CMK (cell line): ENCODE measurements at places on chromosomes 2 and 18.

- no peak for DNase-seq
These were observed 117.3 kb downstream of the LDLRAD4 start for GRCh38 chr18:13335903-13336302.

GRCh38 chr18:14776801-14777200 lies 28.8 kb downstream of the ANKRD30B start:
- DNase-seq, result no peak

- no peak for DNase-seq
These were observed 7.3 kb downstream of the CEBPZ start for GRCh38 chr2:37224063-37224462.

DNA sequence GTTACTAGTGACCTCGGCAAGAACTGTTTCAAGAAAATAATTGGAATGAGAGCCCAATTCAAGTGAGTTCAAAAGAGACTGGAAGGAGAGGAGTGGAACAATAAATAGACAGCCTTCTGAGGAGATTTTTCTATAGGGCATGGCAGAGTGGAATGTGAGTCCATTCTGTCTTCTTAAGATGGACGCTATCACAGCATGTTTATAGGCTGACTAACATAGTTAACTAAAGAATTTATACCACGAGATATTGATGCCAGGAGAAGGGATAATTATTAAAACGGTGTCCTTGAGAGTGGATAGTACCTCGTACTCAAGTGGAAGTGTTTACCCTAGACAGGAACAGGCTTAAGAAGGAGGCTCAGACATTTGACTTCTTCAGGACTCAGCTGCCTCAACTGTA lies 143.5 kb upstream of the RBBP8 start:
- no peak for DNase-seq

DNA sequence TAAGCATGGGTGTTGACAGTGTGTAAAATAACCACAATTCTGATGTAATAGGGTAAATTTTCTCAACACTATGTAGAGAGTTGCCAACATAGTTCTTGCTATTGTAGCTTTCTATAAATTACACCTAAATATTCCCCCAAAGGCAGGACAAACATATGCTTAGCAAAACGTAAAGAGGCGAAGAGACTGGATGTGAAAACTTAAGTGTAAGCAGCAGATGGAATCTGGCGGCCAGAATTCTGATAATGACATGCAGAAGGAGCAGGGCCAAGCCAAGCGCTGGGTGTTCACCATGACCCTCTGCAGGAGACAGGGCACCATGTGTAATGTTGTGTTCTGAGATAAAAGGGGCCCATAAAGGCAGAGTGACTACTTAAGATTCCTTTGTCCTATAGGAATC lies 105.2 kb upstream of the ZNF521 start:
- no peak for DNase-seq

DNA sequence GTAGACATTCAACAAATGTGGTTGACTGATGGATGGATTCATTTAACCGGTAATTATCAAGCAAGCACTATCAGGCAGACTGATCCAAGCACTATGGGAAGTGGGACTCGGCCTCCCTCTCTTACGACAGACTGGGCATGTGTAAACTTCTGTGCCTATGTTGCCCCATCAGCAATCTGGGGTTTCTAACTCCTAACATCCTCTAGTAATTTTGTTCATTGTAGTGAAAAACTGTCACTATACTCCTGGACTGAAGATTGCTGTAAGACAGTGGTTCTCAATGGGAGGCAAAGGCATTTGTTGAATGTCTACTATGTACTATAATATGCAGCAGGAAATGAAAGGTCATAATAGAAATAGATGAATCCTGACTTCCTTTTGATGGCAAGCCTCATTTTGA lies 51.2 kb upstream of the CREB1 start:
- DNase-seq, result no peak

- no peak for DNase-seq
These were observed 77.0 kb upstream of the PDE1A start for GRCh38 chr2:182503886-182504285.

- no peak for DNase-seq
These were observed 9.0 kb upstream of the WNT10A start for GRCh38 chr2:218871345-218872302.

DNA sequence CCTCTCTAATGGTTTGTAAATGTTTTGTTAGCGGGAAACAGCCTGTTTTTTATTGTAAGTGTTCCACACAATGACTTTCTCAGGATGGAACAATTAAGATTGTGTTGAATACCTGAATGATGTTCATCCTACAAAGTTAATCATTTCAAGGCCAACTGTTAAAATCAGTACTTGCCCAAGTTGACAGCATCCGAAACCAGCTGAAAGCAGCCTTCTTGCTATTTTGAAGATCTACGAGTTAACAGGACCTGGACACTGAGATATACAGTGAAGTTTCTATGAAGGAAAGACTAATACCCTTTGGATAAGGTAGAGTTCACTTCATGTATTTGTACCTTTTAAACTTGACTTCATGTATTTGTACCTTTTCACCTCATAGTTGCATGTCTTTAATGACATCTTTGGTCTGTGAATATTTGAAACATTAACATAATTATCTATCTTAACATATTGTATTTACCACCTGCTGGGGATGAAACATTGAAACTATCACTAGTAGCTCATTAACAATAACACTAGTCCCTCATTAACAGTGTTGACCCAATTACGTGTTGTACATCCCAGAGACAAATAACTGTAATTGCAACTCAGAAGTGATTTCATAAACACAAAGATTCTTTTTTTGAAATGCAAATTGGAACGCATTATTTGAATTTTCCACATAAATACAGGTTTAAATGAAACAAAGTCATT lies 556.0 kb upstream of the MEX3C start:
- no peak for DNase-seq

DNA sequence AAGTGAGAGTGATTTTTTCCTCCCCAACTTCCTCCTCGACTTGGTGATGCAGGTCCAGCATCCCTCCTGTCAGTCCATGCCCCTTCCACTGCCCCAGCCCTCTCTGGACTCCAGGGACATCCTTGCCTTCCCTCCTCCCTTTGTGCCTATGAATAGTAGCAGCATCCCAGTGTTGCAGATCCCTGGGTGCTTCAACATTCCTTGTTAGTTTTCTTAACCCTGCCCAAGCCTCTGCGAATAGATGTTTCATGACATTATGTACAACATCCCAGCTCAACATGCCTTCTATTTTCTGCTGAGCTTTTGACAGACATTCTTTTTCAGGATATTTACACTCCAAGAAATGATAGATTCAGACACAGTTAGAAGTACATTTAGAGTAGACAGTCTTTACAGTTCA lies 35.3 kb upstream of the CCDC150 start:
- DNase-seq, result no peak

DNA sequence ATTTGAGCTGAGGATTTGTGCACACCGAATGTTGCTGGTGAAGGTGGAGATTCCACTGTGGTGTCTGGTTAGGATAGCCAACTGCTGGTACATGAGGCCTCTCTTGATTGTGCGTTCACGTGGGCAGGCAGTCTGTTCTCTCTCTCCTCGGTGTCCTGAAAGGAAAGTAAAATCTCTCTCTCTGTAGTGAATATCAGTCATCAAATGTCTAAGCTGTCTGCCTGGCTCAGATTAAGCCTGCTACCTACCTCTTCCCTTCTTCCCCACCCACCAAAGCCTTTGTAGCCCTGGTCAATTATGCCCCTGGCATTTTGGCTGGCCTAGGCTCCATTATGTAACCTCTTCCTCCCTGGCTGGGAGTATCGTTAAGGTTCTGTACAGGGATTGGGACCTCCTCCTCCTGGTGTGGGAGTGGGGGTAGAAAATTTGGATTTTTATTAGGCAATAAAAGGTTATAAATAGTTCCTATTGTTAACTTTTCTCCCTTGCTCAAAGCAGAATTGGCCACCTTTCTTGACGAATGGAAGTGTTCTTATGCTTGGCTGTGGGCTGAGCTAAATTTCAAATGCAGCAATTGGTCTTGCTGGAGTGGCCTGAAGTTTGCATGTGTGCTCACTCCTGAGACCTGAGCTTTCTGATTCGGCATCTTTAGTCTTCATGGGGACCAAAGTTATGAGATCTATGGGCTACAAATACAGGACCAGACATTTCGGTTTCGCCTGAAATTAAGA lies 148.8 kb downstream of the WDSUB1 start:
- DNase-seq, result no peak

DNA sequence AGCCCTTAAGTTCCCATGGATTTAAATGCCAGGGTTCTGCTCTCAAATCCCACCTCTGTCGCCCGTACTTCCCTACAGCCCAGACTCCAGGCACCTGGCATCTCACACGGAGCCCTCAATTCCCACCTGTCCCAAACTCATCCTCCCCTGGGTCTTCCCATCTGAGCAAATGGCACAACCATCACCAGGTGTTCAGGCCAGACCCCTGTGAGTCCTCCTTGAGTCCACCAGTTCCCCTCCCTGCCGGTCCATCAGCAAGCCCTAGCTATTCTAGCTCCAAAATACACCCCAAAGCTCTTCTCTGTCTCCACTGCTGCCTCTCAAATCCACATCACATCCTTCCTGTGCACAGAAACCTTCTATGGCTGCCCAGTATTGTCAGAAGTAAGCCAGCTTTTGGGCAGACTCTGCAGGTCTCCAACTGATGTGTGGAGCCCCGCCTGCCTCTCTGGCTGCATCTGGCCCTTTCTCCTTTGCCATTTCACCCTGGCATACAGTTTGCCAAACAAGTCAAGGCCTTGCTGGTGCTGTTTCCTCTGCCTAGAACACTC lies 67.7 kb downstream of the DNMT3A start:
- DNase-seq, result no peak

DNA sequence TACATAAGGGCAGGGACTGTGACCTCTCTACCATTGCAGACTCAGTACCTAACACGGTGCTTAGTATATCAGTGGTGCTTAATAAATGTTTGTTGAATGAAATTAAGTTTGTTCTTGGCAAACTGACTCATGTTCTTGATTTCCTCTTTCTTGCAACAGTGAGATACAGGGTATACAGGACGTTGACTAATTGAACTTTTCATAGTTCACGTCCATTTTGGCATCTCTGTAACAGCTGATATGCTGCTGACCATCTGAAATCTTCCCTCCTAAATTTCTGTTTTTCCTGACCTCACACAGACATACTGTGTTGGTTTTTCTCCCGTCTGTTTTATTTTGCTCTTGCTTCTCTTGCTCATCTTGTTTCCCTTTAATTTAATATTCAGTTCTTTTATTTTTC lies 44.2 kb downstream of the LHCGR start:
- no peak for DNase-seq

DNA sequence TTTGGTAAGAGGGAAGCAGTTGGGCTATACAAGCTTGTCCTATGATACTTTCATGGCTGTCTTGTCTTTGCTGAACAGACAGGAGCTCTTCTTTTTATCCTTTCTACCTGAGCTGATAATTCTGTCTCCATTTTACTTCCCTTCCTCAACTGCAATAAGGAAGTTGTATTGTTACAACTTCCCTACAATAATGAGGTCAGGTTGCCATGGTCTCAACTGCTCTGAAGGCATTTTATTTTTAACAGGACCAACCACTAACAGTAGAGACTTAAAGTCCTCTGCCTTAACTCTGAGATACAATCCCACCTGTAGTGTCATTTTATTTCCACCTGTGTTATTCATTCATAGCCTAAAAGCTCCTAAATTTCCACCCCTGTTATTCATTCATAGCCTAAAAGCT lies 118.6 kb upstream of the PGAP1 start:
- DNase-seq, result no peak

DNA sequence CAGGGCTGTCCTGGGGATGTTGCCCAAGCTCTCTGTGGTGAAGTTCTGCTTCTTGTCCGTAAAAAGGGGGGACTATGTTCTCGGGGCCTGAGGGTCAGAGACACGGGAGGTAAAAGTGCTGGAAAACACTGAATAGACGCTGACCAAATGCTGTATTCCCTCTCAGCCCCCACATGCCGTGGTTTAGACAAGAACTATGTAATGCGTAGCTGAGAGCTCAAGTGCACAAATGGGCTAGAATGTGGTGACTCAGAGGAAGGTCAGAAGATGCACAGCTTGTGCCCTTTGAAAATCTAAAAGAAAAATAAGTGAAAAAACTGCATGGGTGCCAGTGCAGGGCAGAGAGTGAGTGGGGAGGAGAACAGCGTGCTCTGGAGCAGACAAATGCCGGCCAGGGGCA lies 80.3 kb upstream of the MAP4K4 start:
- no peak for DNase-seq

GRCh38 chr18:9488538-9488937 lies 13.2 kb downstream of the RALBP1 start:
- DNase-seq, result no peak

GRCh38 chr2:126614524-126615227 lies 41.3 kb upstream of the GYPC start:
- DNase-seq, result no peak

GRCh38 chr2:15159206-15159605 lies 401.9 kb downstream of the NBAS start:
- DNase-seq, result no peak

- DNase-seq, result no peak
These were observed 70.9 kb upstream of the RAPGEF4 start for GRCh38 chr2:172664766-172665165.

- DNase-seq, result no peak
These were observed 12.1 kb downstream of the ACTR3 start for GRCh38 chr2:113901943-113902342.

DNA sequence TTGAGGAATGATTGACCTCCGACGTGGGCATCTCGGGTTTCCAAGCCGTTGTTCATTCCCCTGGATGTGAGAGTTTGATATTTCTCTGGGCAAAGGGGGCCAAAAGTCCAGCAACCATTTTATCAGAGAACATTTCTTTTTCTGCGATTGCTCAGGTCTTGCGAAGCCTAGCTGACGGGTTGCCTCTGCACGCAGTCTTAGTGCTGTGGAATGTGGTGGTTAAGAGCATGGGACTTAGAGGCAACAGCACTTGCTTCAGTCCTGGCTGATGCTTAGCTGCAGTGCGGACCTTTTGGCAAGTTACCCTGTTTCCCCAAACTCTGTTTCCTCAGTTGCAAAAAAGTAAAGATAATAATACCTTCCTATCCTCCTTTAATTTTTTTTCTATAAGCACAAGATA lies 45.0 kb downstream of the FAP start:
- no peak for DNase-seq

- DNase-seq, result no peak
These were observed 230.4 kb upstream of the SPRED2 start for GRCh38 chr2:65662654-65663432.

DNA sequence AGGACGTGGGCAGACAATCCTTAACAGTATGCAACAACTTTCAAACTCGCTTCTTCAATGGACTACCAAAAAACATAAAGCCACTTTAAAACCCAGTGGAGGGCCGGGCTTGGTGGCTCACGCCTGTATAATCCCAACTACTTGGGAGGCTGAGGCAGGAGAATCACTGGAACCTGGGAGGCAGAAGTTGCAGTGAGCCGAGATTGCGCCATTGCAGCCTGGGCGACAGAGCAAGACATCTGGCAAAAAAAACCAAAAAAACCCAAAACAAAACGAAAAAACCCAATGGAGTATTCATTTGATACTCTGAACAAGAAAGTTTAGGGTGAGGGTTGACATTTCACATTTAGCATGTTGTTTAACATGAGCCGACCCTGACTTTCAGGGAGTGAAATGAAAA lies 14.0 kb downstream of the RNF125 start:
- no peak for DNase-seq

GRCh38 chr2:166700079-166700478 lies 188.2 kb upstream of the XIRP2 start:
- no peak for DNase-seq
